ENCODE measurements at places on chromosomes 3 and 15.

DNA sequence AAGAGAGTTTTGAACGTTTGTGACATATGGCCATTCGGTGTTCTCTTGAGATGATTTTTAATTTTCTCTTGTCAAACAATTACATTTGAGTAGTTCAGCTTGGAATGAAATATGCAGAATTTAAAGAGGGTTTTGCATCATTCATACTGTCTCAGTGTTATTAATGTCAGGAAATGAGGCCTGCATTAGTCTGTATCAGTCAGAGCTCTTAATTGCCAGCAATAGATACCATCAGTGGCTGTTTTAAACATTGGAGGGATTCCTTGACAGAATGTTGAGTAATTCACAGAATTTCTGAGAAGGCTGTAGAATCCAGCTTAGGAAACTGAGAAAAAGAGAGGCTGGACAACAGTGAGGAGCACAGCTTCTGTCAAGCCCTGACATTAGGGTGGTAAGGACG is 722.0 kb downstream of the NR2F2 start:
- DNase-seq = no peak

DNA sequence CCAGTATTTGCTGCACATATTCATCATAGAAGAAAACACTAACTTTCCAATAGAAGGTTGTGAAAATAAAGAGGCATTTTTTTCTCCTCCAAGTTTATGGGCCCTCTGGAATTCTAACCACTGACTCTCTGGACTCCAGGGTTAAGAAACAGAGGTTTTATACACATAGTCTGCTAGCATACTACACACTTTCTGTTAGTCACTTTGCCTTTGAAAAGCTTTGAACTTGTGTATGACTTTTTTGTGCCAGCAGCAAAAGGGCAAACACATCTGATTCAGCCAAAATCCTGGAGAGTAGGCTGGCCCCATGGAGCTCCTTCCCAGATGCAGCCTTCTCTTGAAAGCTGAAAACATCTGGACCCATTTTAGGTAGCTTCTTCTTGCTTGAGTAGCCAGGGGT is 6.2 kb downstream of the ZIC4 start:
- no peak for DNase-seq

- DNase-seq = no peak
Measured at GRCh38 chr3:71351403-71352149, 232.0 kb downstream of the FOXP1 start.

DNA sequence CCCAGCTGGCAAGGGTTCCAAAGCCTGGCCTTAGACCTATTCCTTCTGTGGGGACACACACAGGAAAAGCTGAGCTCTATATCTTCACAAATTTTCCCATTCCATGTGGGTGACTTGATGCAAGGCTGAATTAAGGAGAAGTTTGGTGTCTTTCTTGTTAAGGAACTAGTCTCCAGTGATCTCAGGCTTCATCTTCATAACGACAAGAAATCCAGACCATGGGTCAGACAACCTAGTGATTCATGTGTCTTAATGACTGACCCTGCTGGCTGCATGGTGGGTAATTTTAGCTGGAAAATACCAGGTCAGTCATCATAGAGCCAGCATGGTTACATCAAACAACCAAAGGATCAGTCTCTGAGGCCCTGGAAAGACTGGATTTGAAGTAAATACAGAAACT is 112.7 kb upstream of the SLC4A7 start:
- no peak for DNase-seq

DNA sequence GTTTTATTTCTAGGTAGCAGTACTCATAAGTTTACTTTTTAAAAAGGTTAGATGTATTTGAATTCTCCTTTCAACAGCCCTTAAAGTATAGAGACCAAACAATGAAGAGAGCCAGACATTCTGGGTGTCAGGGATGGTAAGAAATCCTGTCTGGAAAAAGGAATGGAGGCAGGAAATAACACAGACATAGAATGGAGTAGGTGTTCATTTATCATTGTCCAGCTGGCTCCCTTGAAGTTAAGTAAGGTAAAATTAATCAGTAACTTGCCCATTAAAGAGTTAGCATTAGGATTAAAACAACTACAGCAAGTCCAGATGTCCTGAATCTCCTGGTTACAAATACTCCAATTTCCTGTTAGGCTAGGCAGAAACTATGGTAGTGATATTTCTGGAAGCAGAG is 13.5 kb upstream of the SUCNR1 start:
- no peak for DNase-seq

DNA sequence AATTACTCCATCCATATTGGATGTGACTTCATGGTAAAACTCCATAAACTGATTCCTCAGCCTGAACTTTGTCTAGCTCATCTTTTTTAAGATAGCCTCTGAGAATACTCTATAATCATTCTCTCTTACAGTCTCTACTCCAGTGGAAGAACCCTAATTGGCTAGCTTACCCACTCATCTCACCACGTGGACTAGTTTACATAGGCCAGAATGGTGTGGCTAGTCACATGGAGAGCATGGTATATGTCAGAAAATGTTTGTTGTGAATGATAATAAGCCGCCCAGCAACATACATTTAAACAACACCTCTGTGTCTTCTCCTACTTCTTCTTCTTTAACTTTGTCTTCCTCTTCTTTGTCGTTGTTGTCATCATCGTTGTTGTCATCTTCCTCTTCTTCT is 389.2 kb upstream of the LRRC3B start:
- DNase-seq = no peak

DNA sequence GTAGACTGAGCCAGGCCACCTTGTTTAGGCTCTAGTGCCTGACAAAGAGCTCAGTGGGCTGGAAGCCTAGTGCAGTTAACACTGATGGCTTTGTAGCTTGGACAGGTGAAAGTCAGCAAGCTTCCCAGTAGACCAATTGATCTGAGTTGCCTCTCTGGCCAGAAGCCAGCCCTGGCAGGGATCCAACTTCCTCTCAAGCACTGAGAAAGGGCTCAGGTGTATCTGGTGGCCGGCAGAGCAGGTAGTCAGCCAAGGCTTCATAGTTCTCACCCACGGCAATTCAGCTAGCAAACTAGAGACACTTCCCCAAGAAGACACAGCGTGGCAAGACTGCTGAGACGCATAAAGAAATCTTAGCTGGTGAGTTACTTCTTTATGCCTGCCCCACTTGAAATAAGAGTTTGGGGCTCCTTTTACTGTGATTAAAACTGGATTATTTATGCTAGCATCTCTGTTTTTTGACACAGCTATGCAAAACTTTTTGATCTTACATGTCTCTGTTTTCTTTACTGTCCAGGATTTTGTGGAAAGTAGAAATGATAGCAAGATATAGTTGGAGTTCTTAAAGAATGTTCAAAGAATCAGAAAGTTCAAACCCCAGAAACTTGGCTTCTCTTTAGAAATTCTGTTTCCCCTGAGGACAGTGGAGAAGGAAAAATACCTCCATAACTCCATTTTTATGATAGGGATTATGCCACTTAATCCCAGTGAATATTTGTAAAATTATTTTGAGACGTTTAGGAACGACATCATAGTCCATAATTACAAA is 8.4 kb upstream of the CA12 start:
- DNase-seq = no peak

DNA sequence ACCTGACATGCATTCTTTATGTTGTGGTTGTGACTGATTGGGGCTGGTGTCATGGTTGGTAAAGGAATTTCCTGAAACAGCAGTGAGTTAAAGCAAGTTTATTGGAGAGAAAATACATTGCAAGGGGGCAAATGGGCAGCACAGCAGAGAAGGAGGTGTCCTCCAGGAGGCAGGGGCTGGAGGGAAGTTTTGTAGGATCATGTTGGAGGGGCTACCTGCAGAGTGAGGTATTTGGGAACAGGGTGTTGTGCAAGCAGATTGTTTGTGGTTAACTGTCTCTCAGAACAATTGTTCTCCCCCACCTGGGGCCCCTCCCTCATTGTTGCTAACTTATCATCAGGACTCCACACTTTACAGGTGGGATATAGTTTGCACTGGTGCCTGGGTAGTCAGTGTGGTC is 196.0 kb downstream of the NSUN3 start:
- DNase-seq = no peak

- DNase-seq = no peak
Measured at GRCh38 chr3:140135461-140135860, 200.5 kb downstream of the CLSTN2 start.

GRCh38 chr3:13309004-13309403 is 111.1 kb downstream of the NUP210 start:
- no peak for DNase-seq

- no peak for DNase-seq
Measured at GRCh38 chr3:175073219-175073905, 214.2 kb downstream of the NAALADL2 start.

DNA sequence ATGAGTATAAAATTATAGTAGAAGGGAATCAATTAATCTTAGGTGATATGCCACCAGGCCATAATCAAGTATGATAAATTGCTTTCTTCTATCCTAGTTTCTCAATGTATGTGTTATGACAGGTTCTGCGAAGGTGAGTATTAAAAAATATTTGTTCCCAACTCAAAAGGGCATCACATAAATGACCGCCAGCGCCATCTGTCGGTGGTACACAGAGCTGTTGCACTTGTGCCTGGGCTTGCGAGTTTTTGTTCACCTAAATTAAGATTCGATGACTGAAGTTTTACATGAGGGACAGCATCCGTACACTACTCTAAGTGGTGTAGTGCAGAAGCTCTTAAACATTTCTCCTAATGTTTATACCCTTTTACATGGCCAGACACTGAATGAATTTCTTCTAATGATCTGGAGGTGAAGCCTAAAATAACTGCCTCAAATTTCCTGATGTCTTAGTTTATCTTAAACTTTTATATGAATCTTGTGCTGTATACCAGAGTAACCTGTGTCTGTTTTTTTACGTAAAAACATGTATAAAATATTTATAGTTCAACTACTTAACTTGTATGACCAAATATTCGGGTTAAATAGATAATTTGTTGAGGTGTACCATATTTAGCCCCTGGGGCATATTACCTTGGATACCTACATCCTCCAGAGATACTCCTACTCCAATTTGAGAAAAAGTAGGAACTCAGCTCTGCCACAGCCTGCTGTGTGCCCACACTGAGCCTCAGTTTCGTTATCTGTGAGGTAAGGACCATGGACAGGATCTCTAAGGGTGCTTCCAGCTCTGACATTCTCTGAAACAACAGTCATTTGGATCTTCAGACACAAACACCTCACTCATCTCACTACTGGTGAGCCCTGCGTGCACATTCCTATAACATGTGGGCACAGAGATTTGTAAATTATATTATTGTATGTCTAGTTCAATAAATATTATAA is 365.6 kb downstream of the MAGI1 start:
- DNase-seq = no peak

- no peak for DNase-seq
Measured at GRCh38 chr3:185153861-185154629, 1.2 kb upstream of the C3orf70 start.

- DNase-seq = no peak
Measured at GRCh38 chr3:135970506-135971116, 5.1 kb downstream of the PPP2R3A start.

DNA sequence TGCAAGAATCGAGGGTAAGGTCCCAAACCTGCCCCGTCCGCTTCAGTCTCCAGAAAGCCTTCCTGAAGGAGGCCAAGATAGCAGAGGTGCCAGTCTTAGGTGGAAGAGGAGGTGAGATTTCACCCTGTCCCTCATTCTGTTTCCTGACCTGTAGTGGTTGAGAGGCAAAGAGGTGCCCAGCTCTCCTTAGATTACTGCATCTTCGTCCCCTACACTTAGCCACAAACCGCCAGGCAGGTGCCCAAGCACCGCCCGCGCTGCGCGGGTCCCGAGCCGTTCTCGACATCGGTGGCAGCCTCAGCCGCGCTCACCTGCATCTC is 23.8 kb upstream of the POLG start:
- no peak for DNase-seq

DNA sequence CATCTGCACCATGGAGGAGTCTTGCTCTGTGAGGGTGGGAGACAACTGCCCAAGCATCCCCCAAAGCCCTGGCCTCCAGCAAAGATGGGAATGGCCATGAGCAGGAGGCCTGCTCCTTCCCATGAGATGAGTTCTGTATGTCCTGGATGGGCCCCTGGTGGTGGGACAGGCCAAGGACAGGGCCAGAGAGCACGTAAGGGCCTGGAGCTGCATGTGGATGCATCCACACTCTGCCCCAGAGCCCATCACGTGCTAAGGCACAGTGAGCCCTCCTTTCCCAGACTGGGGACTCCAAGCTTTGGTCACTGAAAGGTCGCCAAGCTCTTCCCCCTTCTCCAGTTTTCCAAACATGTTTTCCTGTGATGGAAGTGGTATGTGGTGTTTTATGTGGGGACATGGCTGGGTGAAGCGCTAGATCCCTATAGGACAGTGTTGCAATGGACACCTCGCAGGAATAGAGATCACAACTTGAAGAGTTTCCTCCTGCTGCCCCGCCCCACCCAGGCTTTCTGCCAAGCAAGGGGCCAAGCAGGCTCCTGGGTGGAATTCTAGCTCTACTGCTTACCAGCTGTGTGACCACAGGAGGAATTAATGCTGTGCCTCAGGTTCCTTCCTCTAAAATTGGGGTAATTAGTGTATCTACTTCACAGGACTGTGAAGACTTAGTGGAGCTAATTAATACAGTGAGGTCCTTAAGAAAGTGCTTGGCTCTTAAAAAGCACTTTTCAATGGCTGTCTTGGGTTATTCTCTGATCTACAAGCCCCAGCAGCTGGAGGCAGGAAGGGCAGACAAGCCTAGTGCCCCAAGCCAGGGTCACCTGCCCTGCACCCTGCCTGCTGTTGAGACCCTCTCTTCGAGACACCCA is 106.4 kb upstream of the RPL32 start:
- no peak for DNase-seq

DNA sequence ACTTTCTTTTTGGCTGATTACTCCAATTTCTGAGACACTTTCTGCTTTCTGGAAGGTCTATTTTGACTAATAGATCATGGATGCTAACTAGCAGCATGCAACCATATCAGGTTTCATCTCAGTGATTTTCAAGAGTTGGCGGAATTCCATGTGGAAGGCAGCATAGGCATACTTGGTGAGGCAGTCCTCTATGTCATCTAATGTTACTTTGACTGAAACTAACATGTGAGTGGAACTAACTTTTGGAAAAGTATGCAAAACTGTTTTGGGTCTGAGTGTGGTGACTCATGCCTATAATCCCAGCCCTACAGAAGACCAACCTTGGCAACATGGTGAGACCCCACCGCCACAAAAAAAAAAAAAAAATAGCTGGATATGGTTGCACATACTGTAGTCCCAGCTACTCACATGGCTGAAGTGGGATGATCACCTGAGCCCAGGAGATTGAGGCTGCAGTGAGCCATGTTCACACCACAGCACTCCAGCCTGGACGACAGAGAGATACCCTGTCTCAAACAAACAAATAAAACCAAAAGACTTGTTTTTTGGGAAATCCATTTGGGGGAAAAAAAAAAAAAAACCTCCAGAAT is 1033.7 kb downstream of the ROBO1 start:
- no peak for DNase-seq

GRCh38 chr3:28053759-28054158 is 187.7 kb upstream of the CMC1 start:
- DNase-seq = no peak

- no peak for DNase-seq
Measured at GRCh38 chr15:74815121-74815934, 2.7 kb downstream of the LMAN1L start.

- peak; percentile 97 for DNase-seq
Measured at GRCh38 chr3:50567386-50568167, at the start of gene C3orf18. TSS of gene C3orf18 (minus strand) at chr3:50567747. CDS start at chr3:50565699, 2,048 bp downstream.

GRCh38 chr3:68893600-68894239 is 38.6 kb downstream of the TAFA4 start:
- no peak for DNase-seq
